Left lung (tissue), 14 donors: ENCODE measurements at places on chromosomes 13 and 19.

GRCh38 chr13:79346300-79346914 lies 59.6 kb downstream of the RBM26 start:
- no peak for DNase-seq

- DNase-seq, result no peak
Measured at GRCh38 chr13:100657881-100658315, 16.7 kb downstream of the TMTC4 start.

DNA sequence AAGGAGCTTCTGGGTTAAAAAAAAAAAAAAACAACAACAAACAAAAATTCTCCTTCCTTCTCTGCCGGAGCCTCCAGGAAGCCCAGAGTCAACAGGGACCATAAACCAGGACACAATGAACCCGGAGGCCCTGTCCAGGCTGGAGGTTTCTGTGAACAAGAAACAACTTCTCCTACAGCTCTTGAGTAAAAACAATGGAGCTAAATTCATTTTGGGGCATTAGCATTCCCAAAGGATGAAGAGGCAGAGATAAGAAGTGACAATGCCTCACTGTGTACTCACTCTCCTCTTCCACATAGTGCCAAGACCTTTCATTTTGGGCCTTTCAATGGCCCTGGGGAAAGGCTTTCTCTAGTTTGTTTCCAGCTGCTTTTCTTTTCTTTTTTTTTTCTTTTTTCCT lies 9.0 kb downstream of the RHPN2 start:
- no peak for DNase-seq

- DNase-seq, result no peak
Measured at GRCh38 chr13:108121406-108121805, 93.9 kb downstream of the LIG4 start.

DNA sequence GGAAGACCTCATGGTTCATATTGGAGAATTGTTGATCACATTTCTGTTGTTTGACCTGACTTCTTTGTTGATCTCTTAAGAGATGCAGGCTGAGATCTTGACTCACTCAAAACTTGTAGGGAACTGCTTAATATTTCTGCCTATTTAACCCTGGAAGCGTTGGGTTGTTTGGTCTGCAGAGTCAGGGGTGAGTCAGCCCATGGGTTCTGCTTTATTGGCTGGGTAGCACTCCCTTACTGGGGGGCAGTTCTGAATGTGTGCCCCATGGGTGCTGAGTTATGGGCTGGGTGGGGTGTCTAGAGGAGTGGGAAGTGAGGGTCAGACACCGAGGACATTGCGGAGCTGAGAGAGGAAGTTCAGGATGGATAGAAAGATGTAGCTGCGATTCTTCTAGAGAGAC lies 87.9 kb downstream of the LRCH1 start:
- DNase-seq, result no peak

DNA sequence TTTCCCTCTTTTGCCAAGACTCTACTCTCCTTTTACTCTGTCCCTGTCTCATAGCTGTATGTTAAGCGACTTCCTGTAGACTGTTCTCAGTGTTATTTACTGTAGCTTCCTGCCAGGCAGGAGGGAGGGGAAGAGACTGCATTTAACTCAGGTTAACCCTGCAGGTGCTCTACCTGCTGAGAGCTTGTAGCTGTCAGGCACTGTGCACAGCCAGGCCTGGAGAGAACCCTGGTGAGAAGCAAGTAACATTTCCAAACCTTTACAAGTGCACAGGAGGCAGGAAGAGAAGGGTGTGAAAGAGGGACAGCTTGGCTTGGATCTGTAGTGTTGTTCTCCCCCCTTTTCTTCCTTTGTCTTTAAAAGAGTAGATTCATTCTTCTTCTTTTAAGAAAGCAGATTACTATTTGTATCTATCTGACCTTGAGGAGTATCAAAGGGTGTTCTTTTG lies 167.1 kb downstream of the LMO7 start:
- peak; percentile 36 for DNase-seq

DNA sequence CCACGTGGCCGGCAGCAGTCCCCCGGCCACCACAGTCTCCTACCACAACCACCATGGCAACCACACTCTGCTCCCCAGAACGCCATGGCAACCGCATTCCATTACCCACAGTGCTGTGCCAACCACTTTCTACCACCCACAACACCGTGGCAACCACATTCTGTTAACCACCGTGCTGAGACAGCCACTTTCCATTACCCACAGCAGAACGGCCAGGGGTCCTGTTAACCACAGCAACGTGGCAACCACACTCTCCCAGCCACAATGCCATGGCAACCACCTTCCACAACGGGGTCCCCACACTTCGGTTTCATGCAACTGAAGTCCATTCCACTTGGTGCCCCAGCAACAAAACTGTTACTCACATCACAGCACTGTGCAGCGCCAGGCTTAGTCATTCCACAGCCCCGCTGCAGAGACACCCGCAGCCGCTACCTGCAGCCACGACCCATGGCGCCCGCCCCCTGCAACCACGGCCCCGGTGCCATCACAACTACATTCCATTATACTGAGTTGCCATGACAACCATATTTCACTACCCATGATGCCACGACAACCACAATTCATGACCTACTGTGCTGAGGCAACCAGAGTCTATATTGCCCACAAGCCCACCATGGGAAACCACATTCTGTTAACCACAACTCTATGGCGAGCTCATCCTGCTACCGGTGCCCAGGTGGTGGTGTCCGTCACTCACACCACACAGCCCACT lies 10.0 kb downstream of the DPF1 start:
- no peak for DNase-seq

GRCh38 chr13:95627590-95627989 lies 16.9 kb downstream of the DZIP1 start:
- DNase-seq, result no peak

DNA sequence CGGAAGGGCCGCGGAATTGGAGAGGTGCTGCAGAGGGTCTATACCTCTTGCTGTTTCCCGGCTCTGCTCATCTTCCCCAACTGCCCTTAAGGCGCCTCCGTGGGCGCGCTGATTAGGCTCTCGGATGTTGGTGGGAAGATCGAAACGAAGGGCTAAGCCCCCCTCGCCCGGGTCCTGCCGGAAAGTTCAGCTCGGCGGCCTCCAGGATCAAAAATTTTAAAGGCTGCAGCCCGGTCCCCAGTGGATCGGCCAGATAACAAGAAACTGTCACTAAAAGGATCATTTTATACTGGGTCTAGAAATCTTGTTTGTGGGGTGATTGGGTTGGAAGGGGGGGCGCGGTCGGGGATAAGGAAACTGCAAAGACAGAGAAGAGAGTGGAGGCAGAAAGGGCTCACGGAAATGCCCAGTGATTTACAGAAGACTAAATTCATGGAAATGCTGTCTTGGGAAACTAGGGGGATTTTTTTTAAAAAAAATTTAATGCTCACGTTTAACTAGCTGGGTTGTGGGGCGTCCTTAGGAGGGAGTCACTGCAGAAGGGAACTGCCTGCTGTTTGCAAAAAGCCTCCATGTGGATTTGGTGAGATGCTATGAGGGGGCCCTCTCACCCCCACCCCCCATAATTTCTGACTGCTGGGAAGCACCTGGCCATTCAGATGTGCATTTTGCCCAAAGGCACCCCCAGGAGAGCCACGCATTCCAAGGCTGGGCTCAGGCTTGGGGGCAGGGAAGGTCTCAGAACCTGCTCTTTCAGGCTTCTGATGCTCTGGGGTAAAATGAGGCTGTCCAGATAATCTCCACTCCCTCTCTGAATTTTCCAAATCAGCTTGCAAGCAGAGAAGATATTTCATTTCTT lies 7.7 kb downstream of the CDX2 start:
- no peak for DNase-seq

DNA sequence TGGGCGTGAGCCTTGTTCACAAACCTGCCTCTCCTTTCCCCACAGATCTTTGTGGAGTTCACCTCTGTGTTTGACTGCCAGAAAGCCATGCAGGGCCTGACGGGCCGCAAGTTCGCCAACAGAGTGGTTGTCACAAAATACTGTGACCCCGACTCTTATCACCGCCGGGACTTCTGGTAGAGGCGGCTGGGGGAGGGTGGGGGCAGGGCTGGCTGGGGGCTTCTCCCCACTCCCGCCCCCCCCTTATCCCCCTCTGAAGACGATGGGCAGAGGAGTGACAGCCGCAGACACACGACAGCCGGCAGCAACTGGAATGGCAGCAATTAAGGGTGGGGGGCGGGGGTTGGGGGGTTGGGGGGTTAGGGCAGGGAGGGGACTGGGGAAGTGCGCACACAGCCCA lies 1.1 kb upstream of the EPN1 start:
- no peak for DNase-seq

DNA sequence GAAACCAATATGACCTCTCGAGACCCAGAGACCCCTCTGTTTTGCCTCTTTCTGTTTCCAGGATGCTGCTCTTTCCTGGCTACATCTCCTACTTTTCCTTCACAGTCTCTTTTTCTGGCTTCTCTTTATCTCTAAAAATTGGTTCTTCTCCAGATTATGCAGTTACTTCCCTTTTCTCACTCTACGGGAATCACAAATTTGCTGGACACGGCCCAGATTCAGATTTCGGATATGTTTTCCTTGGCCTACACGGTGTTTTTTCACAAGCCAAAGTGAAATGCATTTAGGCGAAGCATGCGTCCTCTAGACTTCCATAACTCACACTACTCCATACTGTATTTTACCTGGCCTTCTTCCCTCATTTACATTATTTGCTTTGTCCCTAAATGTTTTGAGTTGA lies 214.7 kb upstream of the MIR17HG start:
- DNase-seq, result no peak

DNA sequence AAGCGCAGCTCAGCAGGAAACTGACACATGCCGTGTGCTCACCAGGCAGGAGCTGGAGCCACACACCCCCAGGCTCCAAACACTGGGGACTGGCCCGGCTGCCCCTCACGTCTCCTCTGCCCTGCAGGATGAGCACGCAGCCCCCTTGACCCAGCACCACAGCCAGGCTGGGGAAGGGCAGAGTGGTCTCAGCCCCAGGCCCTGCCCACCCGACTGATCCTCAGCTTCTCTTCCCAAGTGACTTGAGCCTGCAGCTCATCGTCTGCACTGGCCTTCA lies 20.3 kb downstream of the GRTP1 start:
- no peak for DNase-seq

GRCh38 chr19:50969413-50969760 lies at the start of gene KLK6:
KLK6 (minus strand) TSS chr19:50969591; CDS start chr19:50968104, 1,487 bp downstream.
- DNase-seq, result no peak

GRCh38 chr13:59094181-59094580 lies 1069.5 kb downstream of the DIAPH3 start:
- DNase-seq, result no peak

GRCh38 chr13:94196413-94196812 lies 283.1 kb downstream of the DCT start:
- DNase-seq, result no peak

GRCh38 chr13:95492044-95492801 lies 60.3 kb upstream of the CLDN10 start:
- DNase-seq, result no peak

DNA sequence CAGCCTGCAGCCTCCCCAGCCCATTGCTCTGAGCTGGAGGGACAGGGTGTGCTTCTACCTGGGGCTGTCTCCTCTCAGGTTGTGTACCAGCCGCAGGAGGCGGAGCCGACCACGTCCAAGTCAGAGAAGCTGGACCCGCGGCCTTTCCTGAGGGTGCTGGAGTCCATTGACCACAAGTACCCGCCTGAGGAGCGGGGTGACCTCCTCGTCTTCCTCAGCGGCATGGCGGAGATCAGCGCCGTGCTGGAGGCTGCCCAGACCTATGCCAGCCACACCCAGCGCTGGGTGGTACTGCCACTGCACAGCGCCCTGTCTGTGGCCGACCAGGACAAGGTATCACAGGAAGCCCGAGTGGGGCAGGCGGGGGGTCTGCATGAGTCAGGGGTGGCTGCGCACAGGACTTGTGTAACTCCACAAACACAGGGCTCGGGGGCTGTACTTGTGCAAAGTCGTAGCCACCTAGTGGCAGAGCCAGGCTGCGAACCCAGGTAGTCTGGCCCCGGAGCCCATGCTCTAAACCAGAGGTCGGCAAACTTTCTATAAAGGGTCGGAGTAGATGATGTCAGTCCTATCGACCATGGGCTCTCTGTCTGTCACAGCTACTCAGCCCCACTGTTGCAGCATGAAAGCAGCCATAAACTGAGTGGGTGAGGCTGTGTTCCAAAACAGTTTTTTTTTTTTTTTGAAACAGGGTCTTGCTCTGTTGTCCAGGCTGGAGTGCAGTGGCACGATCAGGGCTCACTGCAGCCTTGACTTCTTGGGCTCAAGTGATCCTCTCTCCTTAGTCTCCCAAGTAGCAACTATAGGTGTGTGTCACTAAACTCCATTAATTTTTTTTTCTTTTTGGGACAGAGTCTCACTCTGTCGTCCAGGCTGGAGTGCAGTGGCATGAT lies 8.9 kb downstream of the DHX34 start:
- DNase-seq, result no peak

DNA sequence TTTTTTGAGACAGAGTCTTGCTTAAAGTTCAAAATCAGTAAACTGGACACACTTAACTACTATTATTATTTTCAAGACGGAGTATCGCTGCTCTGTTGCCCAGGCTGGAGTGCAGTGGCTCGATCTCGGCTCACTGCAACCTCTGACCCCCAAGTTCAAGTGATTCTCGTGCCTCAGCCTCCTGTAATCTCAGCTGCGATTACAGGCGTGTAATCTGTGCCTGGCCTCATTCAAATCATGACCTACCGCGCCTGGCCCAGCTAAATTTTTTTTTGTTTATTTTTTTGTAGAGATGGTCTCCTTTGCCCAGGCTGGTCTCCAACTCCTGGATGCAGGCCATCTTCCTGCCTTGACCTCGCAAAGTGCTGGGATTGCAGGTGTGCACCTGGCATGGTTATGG lies 23.0 kb downstream of the ZNF101 start:
- no peak for DNase-seq

- no peak for DNase-seq
Measured at GRCh38 chr13:78032132-78032531, 113.5 kb upstream of the EDNRB start.

GRCh38 chr13:100680131-100680530 lies 5.5 kb upstream of the TMTC4 start:
- DNase-seq, result no peak

DNA sequence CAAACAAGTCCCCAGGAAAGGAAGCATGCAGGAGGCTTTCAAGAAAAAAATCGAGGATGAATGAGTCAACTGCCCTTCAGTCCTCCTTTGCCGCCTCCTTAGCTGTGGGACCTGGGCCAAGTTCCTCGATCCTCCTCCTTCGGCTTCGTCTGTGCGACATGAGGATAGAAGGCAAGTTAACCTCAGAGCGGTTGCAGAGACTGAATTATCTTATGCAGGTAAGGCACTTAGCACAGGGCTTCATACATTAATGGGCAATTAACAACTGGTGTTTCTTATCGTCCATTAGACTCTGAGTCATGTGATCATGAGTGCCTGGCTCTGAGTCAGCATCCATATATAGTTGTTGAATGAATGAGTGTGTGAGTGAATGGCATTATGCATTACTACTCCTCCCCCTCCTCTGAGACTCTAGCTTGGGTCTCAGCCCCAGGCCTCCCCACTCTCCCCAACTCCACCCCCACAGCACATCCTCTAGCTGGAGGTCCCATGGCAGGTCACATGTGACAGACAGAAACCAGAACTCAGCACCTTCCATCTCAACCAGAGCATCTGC lies 1.6 kb upstream of the TTC9B start:
- DNase-seq, result no peak
